ENCODE measurements at places on chromosomes 4 and X. TPM values are rescaled to one million over a fixed set of nuclear protein-coding genes. Genes with fewer than 3 reads are reported as not detected.

Gene SLC4A4
- 5.0 TPM for total RNA-seq

Gene POU4F2
- 0.59 TPM for total RNA-seq

Gene SRD5A3
- total RNA-seq = 74.2 TPM

Gene CT47B1
- total RNA-seq = not detected

Gene ARAP2
- total RNA-seq = 20.1 TPM

Gene MAGEA1
- total RNA-seq = not detected

DNA sequence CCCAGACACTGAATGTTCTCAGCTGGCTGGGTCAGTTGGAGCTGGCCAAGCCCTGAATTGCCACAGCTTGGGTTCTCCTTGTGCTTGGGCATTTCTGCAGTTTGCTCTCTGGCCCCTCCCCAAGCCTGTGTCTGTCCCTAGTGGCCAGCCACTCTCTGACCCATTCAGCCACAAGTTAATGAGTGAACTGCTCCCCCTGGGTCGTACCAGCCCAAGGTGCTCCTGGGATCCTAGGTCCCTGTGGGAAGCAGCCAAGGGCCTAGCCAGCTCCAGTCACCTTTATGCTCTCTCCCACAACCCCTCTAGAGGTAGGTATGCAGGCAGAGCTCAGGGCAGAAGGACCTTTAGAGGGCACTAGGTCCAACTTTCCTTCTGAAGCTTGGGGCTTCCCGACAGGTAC, 51.5 kb downstream of the STARD8 start:
- peaks cover 3% of the 10 kb centered on the region for H3K27me3 ChIP-seq
- H3K4me3 ChIP-seq = no peak overlapping the region
- peaks cover 4% of the 10 kb centered on the region for H3K36me3 ChIP-seq
- H3K27ac ChIP-seq = peak overlapping the region; percentile 18
- peaks cover 47% of the 10 kb centered on the region for H3K4me1 ChIP-seq

DNA sequence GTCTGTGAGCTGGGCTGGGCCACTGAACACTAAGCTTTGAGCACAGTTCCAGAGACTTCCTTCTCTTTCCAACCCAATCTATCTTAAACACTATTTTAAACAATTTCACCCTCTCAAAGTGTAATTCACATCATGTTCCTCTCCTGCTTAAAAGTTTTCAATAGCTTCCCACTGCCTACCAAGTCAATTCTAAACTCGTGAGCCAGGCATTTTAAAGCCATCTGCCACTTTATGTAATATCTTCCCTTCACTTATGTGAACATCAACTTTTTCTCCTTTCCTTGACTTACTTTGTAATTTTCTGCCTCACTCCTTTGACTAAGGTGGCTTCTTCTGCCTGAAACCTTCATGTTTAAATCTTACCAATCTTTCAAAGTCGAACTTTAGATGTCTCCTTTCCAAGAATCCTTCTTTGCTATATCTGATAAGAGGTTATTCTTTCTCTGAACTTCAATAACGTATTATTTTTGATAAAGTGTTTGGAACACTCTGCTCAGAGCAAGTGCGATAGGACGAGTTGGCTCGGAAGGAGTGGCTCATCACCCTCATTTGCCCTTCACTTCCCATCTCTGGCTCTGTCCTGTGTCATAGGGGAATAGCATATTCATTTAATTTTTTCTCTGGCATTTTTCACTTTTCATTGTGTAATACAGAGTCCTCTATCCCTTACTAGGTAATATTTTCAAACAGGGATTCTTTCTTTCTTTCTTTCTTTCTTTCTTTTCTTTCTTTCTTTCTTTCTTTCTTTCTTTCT, 13.0 kb upstream of the SPARCL1 start:
- H3K27me3 ChIP-seq = no peaks in the 10 kb centered on the region
- H3K27ac ChIP-seq = no peak overlapping the region
- H3K4me1 ChIP-seq = no peaks in the 10 kb centered on the region
- DNase-seq = no peak

DNA sequence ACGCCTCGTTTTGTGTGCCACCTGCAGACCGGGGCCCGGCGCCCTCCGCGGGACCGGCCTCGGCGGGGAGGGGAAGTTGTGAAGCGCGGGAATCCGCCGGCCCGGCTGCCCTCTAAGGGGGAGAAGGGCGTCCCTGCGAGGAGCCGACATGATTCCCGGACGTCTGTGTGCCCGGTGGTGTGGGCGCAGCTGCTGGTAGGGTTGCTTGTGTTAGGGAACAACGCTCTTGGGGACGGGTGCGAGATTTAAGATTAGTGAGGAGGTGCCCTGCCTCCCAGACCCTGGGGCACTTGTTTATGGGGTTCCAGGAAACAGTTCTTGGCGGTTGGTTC, 627 bp downstream of the CDKN2AIP start:
- H3K36me3 ChIP-seq = peaks cover 20% of the 10 kb centered on the region
- peak overlapping the region; percentile 97 for H3K27ac ChIP-seq
- peaks cover 7% of the 10 kb centered on the region for H3K27me3 ChIP-seq
- peak; percentile 43 for DNase-seq

- DNase-seq = no peak
- H3K27ac ChIP-seq = no peak overlapping the region
- H3K4me3 ChIP-seq = no peak overlapping the region
- no peaks in the 10 kb centered on the region for H3K4me1 ChIP-seq
Measured at GRCh38 chr4:5918331-5918985, 25.6 kb upstream of the CRMP1 start.

DNA sequence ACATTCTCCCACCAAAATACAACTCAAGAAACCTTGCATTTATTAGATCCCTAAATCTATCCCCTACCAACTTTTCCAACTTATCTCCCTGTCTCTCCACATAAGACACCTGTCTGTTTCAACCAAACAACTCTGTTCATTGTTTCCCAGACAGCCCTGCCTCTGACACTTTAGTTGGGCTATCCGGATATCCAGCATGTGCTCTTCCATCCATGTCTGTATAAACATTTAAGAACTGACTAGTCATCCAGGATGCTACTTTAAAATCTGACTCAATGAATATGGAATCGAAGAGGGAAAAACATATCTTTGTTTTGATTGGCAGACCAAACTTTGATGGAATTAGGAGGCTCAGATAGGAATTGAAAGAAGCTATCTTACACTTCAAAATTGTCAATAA, 143.2 kb upstream of the DCAF8L1 start:
- H3K27me3 ChIP-seq = no peaks in the 10 kb centered on the region
- no peaks in the 10 kb centered on the region for H3K36me3 ChIP-seq
- no peak for DNase-seq
- peaks cover 6% of the 10 kb centered on the region for H3K4me1 ChIP-seq
- H3K27ac ChIP-seq = no peak overlapping the region

DNA sequence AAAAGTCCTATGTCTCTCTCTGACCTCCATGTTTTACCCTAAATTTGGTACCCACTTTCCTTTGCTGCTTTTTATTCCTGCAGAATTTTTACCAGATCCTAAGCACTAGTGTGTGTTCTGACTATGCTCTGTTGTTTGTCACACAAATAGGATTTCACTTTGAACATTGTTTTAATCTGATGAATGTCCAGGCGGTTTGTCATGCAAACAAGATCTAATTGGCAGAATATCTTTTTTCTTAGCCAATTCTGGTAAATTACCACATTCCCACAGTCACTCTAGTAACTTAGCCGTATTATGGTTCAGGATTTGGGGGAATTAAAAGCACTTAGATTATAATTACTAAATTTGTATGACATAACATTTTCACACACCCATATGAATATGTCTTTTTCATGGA, 557.2 kb upstream of the BOD1L1 start:
- H3K27me3 ChIP-seq = no peaks in the 10 kb centered on the region
- H3K27ac ChIP-seq = no peak overlapping the region
- H3K4me1 ChIP-seq = peaks cover 30% of the 10 kb centered on the region
- no peak for DNase-seq
- no peaks in the 10 kb centered on the region for H3K36me3 ChIP-seq

GRCh38 chr4:117134386-117134785, 49.0 kb upstream of the TRAM1L1 start:
- H3K4me3 ChIP-seq = no peak overlapping the region
- no peaks in the 10 kb centered on the region for H3K36me3 ChIP-seq
- H3K27ac ChIP-seq = no peak overlapping the region
- no peaks in the 10 kb centered on the region for H3K4me1 ChIP-seq

DNA sequence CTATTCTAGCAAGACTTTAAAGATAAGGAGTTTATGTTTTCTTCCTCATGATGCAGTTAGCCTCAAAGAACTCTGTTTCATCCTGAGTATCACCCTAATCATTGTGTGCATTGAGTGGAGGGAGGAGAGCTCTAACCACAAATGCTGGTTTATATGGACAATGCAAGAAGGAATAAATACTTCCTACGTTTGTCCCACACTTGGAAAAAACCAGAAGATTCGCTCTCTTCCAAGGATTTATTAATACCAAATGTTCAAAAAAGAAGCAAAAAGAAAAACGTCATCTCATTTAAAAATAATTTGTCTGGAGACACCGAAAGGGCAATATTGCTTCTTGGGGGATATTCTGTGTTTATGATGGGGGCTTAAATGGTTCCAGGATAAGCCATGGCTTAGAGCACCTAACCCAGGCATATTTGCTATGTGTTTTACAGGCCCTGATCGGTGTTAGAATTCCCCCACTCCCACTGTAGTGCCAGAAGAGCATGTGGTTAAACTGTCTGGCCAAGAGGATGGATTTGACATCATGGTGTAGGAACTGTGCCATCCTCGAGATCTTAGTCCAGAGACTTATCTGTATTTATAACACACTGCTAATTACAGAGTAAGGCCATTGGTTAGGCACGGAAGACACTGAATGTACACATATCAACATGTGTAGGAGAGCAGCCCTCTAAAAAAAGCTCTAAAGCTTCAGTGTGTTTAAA, 227.2 kb downstream of the ANK2 start:
- peaks cover 2% of the 10 kb centered on the region for H3K27me3 ChIP-seq
- H3K36me3 ChIP-seq = no peaks in the 10 kb centered on the region
- peaks cover 5% of the 10 kb centered on the region for H3K4me1 ChIP-seq
- no peak for DNase-seq
- H3K27ac ChIP-seq = no peak overlapping the region
- no peak overlapping the region for H3K4me3 ChIP-seq

DNA sequence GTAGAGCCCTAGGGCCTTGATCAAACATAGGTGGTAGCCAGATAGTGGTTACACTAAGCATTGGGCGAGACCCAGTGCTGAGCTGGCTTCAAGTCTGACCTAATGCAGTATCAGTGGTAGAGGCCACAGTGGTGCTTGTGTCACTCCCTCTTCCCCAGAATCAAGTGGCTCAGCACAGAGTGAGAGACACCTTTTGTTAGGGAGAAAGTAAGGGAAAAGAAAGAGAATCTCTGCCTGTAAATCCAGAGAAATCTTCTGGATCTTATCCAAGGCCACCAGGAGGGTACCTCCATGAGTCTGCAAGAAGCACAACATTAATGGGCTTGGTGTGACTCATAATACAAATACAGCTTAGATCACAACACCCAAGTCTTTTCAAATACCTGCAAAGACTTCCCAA, 117.7 kb upstream of the SLC6A14 start:
- H3K4me3 ChIP-seq = no peak overlapping the region
- H3K27ac ChIP-seq = no peak overlapping the region
- H3K36me3 ChIP-seq = no peaks in the 10 kb centered on the region
- no peaks in the 10 kb centered on the region for H3K27me3 ChIP-seq

- H3K27ac ChIP-seq = no peak overlapping the region
- H3K4me1 ChIP-seq = peaks cover 8% of the 10 kb centered on the region
- H3K27me3 ChIP-seq = peaks cover 9% of the 10 kb centered on the region
- peak; percentile 88 for DNase-seq
- peaks cover 4% of the 10 kb centered on the region for H3K36me3 ChIP-seq
Measured at GRCh38 chr4:26028793-26029567, 115.0 kb downstream of the SMIM20 start.

GRCh38 chrX:134580907-134581306, 77.4 kb downstream of the PLAC1 start:
- no peak for DNase-seq
- no peak overlapping the region for H3K27ac ChIP-seq
- H3K36me3 ChIP-seq = no peaks in the 10 kb centered on the region
- H3K4me1 ChIP-seq = peaks cover 13% of the 10 kb centered on the region
- H3K4me3 ChIP-seq = no peak overlapping the region
- H3K27me3 ChIP-seq = no peaks in the 10 kb centered on the region

DNA sequence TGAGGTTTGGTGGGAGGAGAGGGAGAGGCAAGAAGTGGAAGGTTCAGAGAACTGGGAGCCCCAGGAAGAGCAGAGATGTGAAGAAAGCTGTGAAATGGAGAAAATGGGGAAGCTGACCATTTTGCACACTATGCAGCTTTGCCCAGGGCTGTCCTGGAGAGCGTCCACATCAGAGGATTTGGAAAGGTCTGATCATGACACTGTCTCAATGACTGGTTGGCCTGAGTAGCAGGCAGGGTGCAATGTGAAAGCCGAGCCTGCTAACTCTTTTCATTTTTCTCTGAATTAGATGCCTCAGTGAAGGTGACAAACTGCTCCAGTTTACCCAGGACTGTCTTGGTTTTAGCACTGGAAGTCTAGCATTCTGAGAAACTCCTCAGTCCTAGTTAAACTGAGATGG, 330.1 kb upstream of the RPS6KA3 start:
- H3K27ac ChIP-seq = no peak overlapping the region
- no peak overlapping the region for H3K4me3 ChIP-seq
- H3K4me1 ChIP-seq = no peaks in the 10 kb centered on the region

DNA sequence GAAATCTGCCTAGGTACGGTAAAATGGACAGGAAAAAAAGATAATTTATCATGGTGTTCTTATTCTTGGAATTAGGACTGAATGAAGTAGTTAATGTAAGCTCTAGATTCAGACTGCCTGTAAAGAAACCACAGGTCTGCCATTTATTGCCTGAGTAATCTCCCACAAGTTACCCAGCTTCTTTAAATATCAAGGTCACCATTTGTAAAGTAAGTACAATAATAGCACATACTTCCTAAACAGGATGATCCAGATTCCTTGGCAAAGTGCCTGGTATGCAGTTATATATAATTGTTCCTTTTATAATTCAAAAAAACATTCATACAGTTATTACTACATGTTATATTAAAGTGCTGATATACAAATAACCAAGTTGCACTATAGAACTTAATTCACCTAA, 368.6 kb downstream of the HNRNPD start:
- H3K27ac ChIP-seq = no peak overlapping the region
- no peaks in the 10 kb centered on the region for H3K27me3 ChIP-seq
- DNase-seq = no peak
- no peak overlapping the region for H3K4me3 ChIP-seq

DNA sequence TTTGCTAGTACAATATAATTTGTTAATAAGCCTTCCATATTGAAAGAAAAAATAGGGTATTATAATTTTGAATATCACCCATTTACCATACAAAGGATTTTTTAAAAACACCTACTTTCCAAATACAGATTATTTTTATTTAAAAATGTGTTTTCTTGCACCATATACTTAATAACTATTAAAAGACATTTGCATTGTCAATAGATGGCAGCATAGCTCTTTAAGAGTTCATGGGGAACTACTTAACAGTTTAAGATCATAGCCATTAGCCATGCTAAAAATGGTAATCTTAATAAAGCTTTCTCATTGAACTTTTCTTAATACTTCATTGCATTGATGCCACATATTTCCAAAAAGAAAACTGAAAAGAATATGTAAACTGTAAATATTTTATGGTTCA, 1995.9 kb downstream of the C4orf33 start:
- H3K4me3 ChIP-seq = no peak overlapping the region
- no peaks in the 10 kb centered on the region for H3K36me3 ChIP-seq
- H3K4me1 ChIP-seq = no peaks in the 10 kb centered on the region
- no peaks in the 10 kb centered on the region for H3K27me3 ChIP-seq
- no peak for DNase-seq
- H3K27ac ChIP-seq = no peak overlapping the region

GRCh38 chr4:186069729-186070128, 773 bp downstream of the TLR3 start:
- H3K27ac ChIP-seq = no peak overlapping the region
- H3K36me3 ChIP-seq = no peaks in the 10 kb centered on the region
- no peak overlapping the region for H3K4me3 ChIP-seq
- no peaks in the 10 kb centered on the region for H3K4me1 ChIP-seq

- peaks cover 4% of the 10 kb centered on the region for H3K4me1 ChIP-seq
- H3K27ac ChIP-seq = no peak overlapping the region
- no peak for DNase-seq
- no peaks in the 10 kb centered on the region for H3K27me3 ChIP-seq
Measured at GRCh38 chr4:15938182-15938581, 358 bp downstream of the FGFBP1 start.

Measured in endothelial cell (in vitro differentiated cells).